ENCODE measurements at places on chromosomes 1 and 21.
A peak's percentile ranks its signal among the peaks of the same experiment; 100 is the strongest.

- DNase-seq, result no peak
These were observed 47.9 kb upstream of the LAPTM5 start for GRCh38 chr1:30805304-30806003.

GRCh38 chr1:1748686-1749321 lies 24.6 kb upstream of the CDK11A start:
- DNase-seq, result no peak

- no peak for DNase-seq
These were observed 959.0 kb downstream of the PLA2G4A start for GRCh38 chr1:187787736-187788135.

- no peak for DNase-seq
These were observed 878 bp downstream of the OR11L1 start for GRCh38 chr1:247840818-247841217.

GRCh38 chr1:248841702-248842395 lies 3.8 kb downstream of the ZNF672 start:
- peak; percentile 48 for DNase-seq

- no peak for DNase-seq
These were observed 108.1 kb upstream of the MAGI3 start for GRCh38 chr1:113282008-113282892.

- DNase-seq, result no peak
These were observed 96.8 kb downstream of the LACTBL1 start for GRCh38 chr1:22875841-22876240.

DNA sequence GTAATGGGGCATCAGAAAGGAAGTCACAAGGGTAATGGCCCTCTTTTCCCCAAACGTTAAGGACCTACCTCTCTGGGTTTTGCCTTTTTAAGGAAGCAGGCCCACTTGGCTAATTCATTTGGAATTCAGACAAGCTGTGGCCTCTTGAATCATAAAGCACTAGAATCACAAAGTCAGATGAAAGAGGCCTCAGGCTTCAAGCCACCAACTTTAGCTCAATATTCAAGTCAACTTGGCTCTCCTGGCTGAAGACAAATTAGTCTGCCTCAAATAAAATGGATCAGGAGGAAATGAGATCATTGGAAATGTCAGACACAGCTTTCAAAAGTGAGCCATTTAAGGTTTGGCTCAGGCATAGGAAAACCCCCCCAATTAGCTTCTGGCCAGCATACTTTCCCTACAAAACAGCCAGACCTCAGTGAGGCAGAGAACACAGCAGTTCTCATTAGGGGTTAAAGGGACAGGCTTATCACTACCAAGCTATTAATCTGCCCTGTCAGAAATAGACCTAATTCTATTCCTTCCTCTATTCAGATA lies 34.3 kb downstream of the SLC35D1 start:
- DNase-seq, result no peak

GRCh38 chr1:40143891-40144575 lies 17.2 kb upstream of the RLF start:
- DNase-seq, result peak; percentile 65

- DNase-seq, result no peak
These were observed 131.6 kb downstream of the TM2D1 start for GRCh38 chr1:61593331-61593730.

- no peak for DNase-seq
These were observed 11.9 kb downstream of the PODN start for GRCh38 chr1:53073868-53074311.

GRCh38 chr1:178465011-178465410 lies 31.8 kb downstream of the CLEC20A start:
- DNase-seq, result no peak

- no peak for DNase-seq
These were observed 20.2 kb upstream of the COL6A2 start for GRCh38 chr21:46077674-46078101.

DNA sequence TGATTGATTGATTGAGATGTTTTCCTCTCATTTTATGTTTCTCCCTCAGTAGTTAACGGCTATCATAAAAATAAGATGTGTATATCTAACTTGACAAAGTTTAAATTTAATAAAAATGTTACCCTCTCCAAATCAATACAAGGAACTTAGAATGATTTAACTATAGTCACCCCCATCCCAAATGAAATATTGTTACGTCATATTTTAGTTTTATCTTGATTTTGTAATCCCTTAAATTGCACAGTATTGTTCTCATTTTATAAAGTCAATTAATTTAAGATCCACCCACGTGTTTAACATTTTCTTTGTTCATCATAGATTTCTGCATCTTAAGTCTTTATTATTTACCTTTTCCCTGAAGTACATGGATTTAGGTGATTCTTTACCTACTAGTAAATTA lies 37.2 kb downstream of the COLGALT2 start:
- DNase-seq, result no peak

GRCh38 chr21:42627527-42628289 lies 25.7 kb upstream of the PDE9A start:
- DNase-seq, result no peak

DNA sequence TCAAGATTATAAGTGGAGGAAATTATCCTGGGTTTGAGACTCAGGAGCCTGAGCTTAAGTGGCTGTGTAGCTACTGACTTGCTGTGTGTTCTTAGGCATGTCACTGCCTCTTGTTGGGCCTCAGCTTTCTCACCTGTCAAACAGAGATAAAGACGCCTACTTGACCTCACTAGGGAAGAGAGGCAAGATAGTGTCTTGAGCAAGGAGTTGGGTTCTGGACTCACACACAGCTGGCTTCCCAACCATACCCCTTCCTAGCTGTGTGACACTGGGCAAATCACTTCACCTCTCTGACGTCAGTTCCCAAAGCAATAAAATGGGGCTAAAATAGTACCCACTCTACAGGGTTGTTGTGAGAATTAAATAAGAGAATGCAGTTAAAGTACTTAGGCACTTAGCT lies 11.6 kb upstream of the EPB41 start:
- no peak for DNase-seq

- no peak for DNase-seq
These were observed 19.7 kb downstream of the EDEM3 start for GRCh38 chr1:184734980-184735379.

DNA sequence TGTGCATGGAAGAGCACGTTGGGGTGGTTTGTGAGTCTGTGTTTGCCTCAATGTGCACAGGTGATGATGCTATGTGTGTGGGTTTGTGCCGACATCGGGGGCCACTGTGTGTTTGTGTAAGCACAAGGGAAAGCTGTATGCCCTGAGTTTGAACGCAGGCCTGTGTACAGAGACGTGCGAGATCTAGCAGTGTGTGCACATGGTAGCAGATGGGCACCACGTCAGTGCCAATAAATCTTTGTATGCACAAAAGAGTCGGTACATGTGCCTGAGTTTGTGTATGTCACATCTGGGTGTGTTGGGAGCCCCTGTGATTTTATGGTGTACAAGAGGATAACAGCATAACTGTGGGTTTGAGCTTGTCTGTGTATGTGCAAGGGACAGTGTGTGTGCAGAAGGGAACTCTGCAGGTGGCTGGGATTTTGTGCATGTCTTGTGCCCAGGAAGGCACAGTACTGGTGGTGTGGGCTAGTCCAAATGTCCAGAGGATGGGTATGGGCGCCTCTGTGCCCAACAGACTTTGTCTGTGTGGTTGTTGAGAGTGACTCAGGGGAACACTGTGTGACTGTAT lies 32.0 kb upstream of the WASF2 start:
- no peak for DNase-seq

DNA sequence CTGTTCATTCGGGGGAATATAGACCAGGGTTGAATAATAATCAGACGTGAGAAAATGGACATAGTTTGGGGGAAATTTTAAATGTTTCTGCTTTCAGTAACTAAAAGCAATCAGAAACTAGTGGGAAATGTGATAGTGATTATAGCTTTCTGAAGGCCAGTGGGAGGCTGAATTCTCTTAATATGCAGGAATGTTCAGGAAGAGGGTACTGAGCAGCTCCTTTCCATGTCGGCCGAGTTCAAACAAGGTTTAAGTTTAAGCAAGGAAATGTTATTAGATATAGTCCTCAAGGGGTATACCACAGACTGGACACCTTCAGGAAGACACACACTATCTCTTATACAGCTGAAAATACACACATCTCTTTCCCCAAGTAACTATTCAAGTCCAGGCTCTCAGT lies 105.5 kb downstream of the HHAT start:
- DNase-seq, result no peak

DNA sequence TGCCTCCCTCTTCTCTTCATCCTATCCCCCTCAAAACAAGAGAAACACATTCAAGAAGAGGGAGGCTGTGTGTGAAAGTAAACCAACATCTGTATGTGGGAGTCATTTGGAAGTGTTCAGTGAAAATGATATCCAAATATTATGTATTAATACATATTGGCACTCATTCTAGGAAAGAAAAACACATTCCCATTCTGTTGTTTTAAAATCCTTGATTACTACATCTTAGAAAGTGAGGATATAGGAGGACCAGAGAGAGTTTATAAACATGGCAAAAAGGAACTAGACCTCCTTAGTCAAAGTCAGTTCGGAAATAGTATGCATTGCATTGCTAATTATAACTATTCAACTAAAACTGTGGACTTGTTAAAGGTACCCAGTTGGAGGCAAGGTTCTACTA lies 786.6 kb downstream of the ADGRL2 start:
- DNase-seq, result no peak

DNA sequence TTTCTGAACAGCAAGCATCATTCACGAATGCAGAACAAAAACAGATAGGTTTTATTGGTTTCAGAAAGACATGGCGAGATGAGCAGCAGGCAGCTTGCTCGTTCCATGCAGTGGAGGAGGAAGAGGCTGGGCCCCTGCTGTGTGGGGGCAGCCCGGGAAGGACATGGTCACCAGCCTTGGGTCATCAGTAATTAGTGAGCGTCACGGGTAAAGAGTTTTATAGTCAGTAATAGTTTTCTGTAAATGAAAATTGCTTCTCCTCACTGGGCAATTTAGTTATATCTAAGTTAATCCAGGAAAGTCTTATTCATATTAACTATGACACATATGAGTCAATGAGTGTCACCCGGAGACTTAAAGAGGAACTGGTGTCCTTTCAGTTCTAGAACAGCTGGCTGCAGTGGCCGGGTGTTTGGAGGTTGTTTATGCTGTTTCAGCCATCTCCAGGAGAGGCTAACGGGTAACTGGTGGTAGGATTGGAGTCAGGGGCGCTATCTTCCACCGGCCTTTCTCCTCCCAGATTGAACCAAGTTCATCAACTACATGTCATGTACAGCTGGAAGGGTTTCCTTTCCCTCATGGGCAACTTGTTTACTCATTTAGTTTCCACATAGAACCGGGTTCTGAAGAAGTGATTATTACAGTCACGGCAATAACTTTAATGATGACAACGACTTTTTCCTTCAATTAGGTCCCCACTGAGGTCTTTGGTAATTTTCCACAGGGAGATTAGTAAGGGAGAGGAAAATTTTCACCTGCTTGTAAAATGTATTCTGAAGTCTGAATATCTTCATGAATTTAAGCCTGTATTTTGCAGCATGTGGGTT lies 34.6 kb upstream of the SLC45A1 start:
- DNase-seq, result no peak

- DNase-seq, result no peak
These were observed 258.6 kb downstream of the NPHP4 start for GRCh38 chr1:5733596-5733995.

Data from CD4-positive, alpha-beta T cell treated with Interleukin-6 for 4 hours (primary cell).